ENCODE measurements at places on chromosomes 12 and 14.

GRCh38 chr12:129687731-129688130 lies 216.1 kb downstream of the TMEM132D start:
- DNase-seq = no peak

DNA sequence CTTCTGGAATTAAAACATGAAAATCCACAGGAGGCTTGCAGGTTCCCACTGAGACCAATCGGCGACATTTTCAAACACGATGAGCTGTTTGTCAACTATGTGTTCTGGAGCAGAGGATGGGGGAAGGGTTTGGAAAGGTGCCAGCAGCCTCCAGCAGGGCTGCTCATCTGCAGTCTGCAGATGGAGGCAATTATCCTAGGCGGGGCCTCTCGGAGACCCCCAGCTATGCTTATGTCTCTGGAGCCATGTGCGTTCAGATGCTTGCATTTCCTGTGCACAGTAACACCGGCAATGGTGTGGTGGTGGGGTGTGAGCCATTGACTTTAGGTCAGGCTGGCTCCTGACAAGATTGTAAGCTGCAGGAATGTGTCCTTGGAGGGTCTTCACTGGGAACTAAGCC lies 51.7 kb downstream of the RPH3A start:
- no peak for DNase-seq

DNA sequence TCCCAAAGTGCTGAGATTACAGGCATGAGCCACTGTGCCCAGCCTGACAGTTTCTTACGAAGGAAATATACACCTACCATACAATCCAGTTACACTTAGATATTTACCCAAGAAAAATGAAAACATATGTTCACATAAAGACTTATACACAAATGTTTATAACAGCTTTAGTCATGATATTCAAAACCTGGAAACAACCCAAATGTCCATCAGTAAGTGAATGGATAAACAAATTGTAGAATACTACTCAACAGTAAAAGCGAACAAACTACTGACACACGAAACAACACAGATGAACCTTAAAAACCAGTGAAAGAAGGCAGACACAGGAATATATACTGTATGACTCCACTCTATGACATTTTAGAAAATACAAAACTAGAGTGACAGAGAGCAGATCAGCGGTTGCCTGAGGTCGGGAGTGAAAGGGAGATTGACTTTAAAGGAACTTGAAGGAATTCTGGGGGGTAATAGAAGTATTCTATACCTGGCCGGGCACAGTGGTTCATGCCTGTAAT lies 83.6 kb downstream of the SPRING1 start:
- DNase-seq = no peak

- DNase-seq = no peak
Observed at GRCh38 chr12:132400011-132400641, 70.7 kb upstream of the GALNT9 start.

DNA sequence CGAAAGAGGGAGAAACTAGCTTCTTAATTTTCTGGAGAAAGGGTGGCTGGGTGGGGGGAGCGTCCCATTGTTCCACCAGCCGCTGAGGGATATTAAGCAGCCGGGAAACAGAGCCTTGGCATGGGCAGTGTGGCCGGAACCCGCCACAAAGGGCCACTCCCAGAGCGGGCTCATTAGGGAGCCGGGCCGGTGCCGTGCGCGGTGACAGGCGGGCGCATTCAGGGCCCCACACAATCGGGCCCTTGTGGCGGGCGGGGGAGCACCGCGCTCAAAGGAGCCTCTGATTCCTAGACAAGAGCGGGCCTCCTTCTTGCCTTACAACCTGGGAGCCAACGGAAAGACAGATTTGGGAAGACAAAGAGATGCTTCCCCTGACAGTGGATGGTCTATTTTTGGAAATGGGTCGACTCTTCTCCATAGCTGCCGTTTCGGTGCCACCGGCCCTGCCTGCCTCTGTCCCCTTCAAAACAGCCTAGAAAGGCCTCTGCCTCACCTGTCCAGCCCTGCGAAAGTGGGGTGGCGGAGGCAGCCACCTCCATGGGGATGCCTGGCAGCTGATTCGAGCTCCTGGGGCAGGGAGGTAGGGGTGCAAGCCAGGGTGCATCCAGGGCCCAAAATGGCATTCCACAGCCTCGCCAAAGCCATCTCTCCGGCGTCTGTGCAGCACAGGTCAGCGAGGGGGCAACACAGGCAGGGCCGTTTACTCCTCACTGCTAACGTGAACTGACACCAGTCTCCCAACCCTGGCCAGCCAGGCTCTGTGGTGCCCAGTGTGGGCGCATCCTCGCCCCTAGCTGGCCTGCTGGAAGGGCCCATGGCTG lies 10.9 kb downstream of the CCDC85C start:
- peak; percentile 57 for DNase-seq

- DNase-seq = peak; percentile 82
Observed at GRCh38 chr12:97275256-97275655, 187.3 kb upstream of the RMST start.

DNA sequence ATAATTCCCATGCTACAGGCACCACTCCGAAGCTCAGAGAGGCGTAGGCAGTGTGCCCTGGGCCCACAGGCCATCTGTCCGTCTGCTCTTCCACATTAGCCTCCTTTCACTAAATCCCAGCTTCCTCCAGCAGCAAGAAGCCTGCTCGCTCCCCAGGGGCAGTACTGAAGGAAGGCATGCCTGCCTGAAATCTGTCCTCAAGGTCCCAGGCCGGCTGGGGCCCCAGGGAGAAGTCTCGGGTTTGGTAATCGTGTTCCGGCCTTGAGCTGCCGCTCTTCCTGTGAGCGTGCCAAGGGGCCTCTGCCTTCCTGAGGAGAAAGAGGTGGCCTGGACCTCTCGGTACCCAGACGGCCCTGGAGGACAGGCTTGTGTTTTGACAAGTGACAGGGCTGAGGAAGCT lies 15.2 kb upstream of the DLK1 start:
- no peak for DNase-seq

DNA sequence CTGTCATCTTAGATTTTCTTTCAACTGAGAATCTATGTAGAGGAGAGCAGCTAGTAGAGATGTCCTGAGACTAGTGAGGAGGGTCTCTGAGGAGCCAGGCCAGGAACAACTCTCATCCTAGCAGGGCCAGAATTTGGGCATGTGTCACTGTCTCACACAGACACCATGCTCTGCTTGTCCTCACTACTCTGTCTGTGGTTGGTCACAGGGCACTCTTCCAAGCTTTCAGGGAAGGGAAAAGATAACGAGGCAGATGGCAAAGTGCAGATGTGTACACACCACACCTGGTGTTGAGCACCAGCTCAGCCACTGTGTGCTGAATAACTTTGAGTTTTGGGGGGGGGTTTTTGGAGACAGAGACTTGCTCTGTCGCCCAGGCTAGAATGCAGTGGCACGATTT lies 2.5 kb downstream of the SSPN start:
- no peak for DNase-seq

- no peak for DNase-seq
Observed at GRCh38 chr14:37329189-37330001, 131.7 kb downstream of the MIPOL1 start.

DNA sequence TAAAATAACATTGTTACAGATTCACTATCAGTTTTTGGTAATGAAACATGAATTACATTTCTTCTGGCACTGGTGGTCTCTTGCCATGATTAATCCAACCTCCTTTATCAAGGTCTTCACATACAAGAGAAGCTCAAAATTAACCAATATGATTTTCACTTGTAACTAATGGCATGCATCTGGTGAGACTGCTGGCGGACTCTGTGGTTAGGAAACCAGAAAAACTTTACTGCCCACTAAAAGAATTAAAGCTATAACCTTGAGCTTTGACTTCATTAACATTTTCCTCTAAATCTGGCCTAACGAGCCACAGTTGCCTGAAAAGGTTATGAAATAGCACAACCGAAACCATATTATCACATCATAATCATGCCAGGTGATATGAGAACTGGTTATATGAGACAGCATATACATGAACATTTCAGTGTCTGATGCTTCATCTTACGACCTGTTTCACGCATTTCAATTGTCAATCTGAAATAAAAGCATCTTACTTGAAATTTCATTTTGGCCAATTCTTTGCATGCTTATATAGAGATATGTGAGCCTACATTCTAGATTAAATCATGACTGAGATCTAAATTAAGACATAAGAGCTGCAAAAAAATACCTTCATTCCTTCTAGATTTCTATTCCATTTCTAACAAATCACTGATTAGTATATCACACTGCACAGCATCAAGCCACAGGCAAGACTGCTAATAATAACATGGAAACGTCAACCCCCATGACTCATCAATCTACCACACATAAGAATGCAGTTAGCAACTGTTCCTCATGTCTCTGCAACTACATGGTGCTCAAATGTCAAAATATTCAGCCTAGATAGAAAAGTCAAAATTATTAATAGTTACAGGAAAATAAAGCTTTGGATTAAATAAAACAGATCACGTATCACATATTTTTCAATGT lies 89.3 kb downstream of the OSBPL8 start:
- DNase-seq = peak; percentile 84

GRCh38 chr14:69259527-69260189 lies at the start of gene GALNT16:
GALNT16 (plus strand) TSS chr14:69260158; CDS start chr14:69260291, 133 bp downstream.
- DNase-seq = peak; percentile 47

- DNase-seq = no peak
Observed at GRCh38 chr14:54881235-54881760, 21.3 kb downstream of the GCH1 start.

DNA sequence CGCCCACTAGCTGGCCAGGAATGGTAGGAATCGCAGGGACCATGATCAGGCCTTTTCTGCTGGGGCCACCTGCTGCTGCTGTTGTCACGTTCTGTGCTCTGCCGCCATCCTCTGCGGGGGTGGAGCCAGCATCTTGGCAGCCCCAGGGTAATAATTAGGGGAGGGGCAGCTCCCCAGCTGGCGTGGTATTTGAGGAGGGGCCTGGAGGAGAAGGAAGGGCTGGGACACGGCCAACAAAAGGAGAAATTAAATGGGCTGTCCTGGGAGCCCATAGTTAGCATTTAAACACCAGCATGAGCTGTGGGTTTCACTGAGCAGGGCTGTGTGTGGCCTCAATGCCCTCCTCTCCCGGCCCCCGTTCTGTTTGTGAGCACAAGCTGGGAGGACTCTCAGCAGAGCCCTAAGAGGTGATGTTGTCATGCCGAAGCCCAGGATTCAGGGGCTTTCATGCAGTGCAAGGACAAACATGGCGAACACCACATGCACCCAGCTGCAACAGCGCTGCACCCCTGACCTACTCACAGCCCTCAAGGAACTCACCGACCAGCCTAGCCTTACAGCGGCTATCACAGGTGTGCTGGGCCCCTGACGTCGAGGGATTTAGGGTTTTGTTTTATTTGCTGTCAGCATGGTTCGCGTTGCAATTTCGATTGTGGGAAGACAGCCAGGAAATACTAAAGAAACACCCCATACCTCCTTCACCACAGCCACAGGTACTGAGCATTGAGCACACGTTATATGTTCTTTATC lies 324.3 kb downstream of the CACNA1C start:
- no peak for DNase-seq

GRCh38 chr12:4005851-4006430 lies 132.7 kb upstream of the PARP11 start:
- DNase-seq = no peak

- DNase-seq = peak; percentile 46
Observed at GRCh38 chr12:54126696-54127537, 61.9 kb downstream of the SMUG1 start.

DNA sequence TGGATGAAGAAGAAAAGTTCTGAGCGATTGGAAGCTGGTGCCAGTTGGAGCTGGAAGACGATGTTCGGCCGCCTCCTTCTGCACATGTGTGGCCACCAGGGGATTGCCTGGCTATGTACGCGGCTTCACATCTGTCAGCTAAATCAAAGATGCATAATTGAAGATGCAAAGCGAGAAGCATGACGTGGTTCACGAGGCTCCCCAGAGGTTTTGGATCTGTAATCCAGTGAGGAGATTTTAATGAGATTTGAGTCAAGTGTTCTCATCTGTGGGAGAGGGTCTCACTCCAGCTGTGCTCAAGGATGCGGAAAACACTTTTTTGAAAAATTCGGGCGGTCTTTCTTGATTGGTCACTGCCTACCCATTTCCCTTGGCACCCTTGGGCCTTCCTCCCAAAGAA lies 94.6 kb downstream of the PAX9 start:
- DNase-seq = no peak

DNA sequence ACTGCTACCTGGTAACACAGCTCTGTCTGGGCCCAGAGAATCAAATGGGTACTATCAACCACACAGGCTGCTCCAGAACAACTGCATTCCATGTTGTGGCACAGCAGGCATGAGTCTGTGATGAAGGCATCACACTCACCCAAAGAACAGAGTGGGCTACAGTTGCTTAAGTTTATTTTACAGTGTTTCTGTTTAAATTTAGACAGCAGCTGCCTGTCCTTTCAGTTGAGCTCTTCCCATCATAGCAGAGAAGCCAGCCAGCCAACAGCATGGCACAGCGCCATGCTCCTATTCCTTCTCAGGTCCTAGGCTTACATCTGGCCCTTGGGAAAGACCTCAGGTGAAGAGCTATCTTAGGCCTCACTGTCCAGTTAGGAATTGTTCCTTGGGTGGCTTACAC lies 147.0 kb upstream of the FRMD6 start:
- no peak for DNase-seq

GRCh38 chr12:101746661-101747060 lies 7.4 kb upstream of the SYCP3 start:
- DNase-seq = no peak

- no peak for DNase-seq
Observed at GRCh38 chr12:91178781-91179180, 3.8 kb downstream of the DCN start.

GRCh38 chr12:106831699-106832098 lies 57.2 kb downstream of the RIC8B start:
- no peak for DNase-seq

- DNase-seq = peak; percentile 20
Observed at GRCh38 chr12:9364224-9365176, 156.3 kb upstream of the PZP start.

DNA sequence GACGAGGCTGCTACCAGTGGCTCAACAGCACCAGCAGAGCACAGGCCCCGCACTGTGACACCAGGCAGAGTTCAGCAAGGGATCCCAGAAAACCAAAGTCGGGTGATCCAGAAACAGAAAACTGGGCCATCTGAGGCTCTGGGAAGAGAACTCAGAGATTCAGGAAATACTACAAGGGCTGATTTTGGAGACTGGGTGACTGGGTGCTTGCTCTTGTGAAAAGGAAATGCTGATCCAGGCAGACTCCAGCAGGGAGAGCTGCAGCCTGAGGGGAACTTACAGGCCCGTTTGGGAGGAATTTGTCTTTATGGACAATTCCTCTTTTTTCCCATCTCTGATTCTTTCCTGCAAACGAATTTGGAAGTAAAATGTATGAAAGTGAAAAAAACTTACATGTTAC lies 28.2 kb downstream of the FOXN3 start:
- no peak for DNase-seq

- no peak for DNase-seq
Observed at GRCh38 chr12:83800022-83800421, 1112.6 kb downstream of the SLC6A15 start.

DNA sequence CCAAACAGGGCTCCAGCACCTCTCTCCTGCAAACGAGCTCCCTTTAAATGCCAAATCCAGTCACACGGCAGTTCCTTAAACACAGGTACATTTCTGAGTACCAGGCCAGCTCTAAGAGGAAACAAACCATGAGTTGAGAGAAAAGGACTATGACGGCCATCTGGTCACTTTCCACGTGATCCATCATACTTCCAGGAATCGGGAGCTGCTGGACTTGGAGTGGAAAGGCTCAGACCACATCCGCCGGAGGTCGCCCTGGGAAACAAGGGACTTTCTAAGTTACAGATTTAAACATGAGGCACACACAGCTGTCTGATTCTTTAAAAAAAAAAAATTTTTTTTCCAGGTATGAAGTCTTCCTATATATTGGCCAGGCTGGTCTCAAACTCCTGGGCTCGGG lies 39.2 kb downstream of the ACADS start:
- DNase-seq = no peak

- no peak for DNase-seq
Observed at GRCh38 chr14:92786427-92786756, 7.7 kb upstream of the GOLGA5 start.
